ENCODE measurements at places on chromosomes 1 and 21.

- no peak for DNase-seq
These were observed 219.4 kb downstream of the PTGER3 start for GRCh38 chr1:70828177-70828576.

GRCh38 chr1:205576805-205577761, 54.7 kb downstream of the ELK4 start:
- DNase-seq, result no peak

GRCh38 chr1:212437179-212437798, 4.6 kb downstream of the NENF start:
- no peak for DNase-seq

DNA sequence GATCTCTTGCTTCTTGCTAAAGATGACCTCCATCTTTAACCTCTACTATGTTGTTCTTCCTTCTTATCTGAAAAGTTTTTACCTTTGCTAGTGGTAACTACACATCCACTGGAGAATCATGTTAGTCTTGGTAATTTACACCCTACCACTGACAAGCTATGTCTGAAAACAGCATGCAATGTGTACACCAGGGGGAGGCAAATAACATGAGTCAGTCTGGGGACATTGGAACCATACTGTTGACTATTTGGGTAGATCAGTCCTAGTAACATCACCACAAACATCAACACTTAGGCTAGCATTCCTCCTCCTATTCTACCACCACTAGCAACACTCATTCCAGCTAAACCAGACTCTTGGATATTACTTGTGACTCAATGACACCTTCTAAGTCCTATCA, 549.0 kb downstream of the KCNT2 start:
- DNase-seq, result no peak

DNA sequence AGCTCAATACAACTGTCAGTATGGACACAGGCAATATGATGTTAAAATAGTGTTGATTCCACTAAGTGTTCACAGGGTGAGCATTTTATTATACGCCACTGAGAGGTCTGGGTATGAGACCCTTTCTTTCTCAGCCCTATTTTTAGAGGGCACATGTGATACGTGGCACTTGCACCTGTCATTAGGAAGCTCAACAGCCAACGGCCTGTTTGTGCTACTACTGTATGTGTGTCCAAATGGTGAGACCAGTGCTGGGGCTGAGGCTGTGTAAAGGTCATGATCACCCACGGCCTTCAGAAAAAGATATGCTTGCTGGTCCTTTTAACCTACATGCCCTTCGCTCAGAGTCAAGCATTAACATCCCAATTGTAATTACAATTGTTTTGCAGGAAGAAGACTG, 176.2 kb downstream of the DUSP10 start:
- DNase-seq, result no peak

- peak; percentile 67 for DNase-seq
These were observed 25.0 kb upstream of the LAPTM5 start for GRCh38 chr1:30782361-30783255.
